Activated T-cell treated with anti-CD3 and anti-CD28 coated beads, Interleukin-2, amount 50 U/mL, for 48 hours (primary cell): ENCODE measurements at places on chromosomes 5 and 9.

DNA sequence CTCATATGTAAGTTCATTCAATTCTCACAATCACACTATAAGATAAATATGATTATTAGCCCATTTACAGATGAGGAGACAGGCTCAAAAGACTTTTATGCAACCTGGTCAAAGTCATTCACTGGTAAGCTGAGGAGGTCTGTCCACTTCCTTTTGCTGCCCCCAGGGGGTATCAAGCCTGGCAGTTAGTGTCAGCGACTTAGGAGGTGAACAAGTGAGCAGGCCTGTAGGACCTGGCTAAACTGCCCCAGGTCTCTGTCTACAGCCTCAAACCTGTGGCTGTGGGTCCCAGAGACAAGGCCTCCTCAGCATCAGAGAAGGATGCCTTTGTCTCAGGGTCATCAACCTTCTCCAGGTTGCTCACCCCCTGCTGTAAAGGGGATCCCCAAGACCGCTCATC is 10.4 kb downstream of the TGFBI start:
- no peak for DNase-seq

DNA sequence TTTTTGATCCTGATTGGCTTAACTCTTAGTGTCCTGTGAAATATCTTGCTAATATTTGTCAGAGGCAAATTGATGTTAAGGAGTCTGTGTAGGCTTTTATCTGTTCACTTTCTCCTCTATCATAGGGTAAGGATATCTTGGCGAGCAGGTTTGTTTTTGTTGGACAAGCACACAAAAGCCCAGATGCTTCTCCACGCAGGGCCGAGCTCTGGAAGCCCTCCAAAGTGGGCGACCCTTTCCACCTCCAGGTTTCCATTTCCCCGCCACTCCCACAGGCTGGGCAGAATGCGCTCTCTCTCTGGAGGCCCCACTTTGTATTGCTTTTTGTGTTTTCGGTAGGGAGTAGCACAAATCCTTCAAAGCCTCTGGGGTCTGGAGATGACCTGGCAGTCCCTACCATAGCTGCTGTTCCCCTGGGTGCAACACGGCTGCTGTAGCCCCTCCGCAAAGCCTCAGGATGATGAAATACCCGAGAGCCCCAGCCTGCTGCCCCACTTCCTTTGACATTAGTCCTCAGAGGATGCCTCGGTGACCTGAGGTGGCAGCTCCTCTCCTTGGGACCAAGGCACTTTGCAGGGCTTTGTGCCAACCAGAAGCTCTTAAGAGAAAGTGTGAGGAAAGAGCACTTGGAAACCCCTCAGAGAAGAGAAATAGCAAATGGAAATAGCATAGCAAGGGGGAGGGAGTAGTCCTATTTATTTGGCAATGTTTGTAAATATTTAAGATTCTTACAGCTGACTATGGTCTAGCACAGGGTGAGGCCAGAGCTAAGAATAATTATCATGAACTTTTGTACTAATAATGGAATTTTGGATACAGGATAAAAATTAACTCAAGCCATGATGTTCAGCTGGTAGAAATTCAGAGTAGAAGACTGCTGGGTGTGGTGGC is 122.8 kb downstream of the ARHGEF28 start:
- DNase-seq = no peak

GRCh38 chr9:21969951-21970799 is 24.0 kb downstream of the CDKN2A start:
- DNase-seq = no peak

GRCh38 chr5:58718269-58718978 is 135.5 kb downstream of the RAB3C start:
- no peak for DNase-seq

DNA sequence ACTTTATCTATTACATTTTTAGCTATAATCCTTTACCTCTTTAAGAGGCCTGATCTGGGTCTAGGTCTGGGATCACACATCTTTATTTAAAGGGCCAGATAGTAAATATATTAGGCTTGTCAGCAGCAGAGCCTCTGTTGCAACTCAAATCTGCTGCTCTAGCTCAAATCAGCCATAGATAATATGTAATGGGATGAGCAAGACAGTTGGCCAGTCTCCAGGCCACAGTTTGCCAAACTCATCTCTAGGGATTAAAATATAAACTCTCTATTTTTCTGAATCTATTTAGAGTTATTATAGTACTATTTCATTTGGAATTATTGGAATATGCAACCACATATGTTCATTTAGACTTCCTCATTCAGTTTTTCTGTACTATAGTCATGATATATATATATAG is 115.9 kb upstream of the MINAR2 start:
- no peak for DNase-seq

DNA sequence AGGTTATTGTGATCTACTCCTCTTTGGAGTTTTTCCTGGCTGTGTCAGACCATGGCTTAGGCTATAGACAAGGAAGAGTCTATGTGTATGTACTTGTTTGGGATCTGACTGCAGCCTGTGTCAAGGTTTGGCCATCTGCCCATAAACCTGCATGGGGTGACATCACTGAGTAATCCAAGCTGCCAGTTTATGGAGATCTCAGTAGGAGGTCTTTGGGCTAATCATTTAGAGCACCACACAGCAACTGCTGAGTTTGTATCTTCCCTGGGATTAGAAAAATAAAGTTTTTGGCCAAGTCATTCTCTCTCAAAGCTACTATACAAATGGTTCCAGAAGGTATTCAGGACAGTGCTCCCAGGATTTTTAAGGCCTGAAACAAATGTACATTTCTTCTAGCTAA is 65.5 kb upstream of the HSPB3 start:
- DNase-seq = no peak
